KBM-7 (cell line): ENCODE measurements at places on chromosomes 4 and X.

- DNase-seq = no peak
Measured at GRCh38 chrX:68647156-68647957, at the start of gene STARD8. TSS of gene STARD8 (plus strand) at chrX:68647666. CDS start at chrX:68647883, 217 bp downstream.

DNA sequence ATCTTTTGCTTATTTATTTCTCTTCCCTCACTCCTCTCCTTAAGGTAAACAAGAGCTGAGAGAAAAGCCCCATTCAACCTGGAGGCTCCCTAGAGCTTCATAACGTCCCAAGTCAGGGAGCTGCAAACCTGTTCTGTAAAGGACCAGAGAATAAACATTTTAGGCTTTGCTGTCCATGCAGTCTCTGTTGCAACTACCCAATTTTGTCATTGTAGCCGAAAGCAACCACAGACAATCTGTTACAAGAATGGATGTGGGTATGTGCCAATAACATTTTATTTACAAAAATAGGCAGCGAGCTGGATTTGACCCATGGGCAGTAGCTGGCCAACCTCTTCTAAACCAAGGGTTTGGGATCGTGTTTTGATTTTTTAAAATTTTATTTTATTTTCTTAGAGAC lies 71.3 kb upstream of the TBL1X start:
- no peak for DNase-seq

GRCh38 chr4:67428819-67429218 lies 116.5 kb downstream of the CENPC start:
- DNase-seq = no peak

DNA sequence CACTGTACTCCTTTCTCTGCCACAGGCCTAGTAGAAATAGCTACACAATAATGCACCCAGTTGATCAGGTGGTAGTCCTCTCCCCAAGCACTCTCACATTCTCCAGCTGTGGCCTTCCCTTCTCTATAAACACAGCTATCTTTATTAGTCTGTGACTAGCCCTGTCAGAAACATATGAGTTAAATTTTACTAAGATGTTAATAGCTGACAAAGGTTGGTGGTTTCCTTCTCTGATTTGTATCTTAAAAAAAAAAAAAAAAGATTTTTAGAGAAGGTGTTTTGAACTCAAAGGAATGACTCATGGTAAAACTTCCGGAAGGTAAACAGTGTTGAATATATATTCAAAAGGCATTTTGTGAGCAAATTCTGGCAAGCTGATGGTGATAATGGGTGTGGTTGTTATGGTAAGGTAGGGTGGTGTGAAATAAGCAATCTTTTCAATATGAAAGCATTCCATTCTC lies 327.4 kb downstream of the PPP3CA start:
- no peak for DNase-seq

DNA sequence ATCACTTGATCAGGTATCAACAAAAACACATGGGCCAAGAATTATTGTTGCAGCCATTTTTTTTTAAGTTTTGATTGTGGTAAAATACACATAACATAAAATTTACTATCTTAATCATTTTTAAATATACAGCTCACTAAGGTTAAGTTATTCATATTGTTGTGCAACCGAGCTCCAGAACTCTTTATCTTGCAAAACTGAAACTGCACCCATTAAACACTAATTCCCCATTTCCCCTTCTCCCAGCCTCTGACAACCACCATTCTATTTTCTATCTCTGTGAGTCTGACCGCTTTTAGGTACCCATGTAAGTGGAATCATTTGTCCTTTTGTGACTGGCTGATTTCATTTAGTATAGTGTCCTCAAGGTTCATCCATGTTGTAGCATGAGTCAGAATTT lies 126.2 kb upstream of the NDP start:
- no peak for DNase-seq

DNA sequence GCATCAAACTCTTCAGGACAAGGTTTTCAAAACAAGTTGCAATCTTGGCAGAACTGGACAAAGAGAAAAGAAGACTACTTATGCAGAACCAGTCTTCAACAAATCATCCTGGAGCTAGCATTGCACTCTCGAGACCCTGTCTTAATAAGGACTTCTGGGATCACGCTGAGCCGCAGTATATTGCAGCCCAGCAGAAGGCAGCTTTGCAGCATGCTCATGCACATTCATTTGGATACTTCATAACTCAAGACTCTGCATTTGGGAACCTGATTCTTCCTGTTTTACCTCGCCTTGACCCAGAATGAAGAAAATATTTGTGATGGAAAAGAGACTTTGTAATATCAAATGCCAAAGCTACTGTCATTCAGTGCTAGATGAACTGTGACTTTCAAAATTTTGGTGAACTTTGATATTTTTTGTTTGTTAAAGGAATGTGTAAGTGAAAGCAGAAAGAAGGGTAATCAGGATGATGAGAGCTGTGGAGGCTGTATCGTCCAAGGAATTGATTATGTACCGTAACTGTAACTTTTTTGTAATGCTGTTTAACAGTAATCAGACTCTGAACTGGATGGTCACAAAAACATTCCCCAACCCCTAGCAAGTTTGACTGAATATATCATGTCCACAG lies 27.2 kb downstream of the HSPA4L start:
- no peak for DNase-seq

GRCh38 chr4:113236916-113237315 lies 187.5 kb downstream of the ANK2 start:
- no peak for DNase-seq

GRCh38 chr4:158371158-158371557 lies 150.5 kb upstream of the RXFP1 start:
- DNase-seq = no peak

DNA sequence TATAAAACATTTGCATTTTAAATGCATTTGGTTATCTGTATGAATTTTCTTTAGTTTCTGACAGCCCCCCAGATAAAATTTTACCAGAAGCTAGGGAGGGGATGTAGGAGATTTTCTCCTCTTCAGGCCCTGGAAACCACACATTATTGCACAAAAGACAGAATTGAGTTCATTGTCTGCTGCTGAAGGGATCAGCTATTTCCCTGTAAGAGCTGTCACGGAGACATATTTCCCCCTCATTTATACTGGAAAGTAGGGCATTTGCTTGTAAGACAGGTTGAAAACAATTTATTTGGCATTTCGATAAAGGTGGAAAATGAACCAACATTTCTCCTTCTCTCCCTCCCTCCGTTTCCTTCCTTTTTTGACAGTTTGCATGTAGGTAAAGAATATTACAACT lies 241.3 kb upstream of the LCORL start:
- DNase-seq = no peak

DNA sequence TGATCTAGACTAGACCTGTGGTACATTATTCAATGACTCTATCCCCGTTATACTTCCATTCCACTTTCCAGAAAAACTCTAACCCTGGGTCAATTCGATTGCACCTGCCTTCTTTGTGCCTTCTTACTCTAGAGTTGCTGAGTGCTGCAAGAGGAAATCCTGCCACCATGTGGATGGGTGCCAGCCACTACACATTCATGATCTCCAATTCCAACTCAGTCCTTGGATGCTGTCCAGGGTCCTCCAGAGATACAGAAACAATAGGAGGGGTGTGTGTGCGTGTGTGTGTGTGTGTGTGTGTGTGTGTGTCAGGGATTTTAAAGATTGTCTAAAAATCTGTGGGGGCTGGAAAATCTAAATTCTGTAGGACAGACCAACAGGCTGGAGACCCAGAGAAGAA lies 42.9 kb upstream of the INTS6L start:
- DNase-seq = peak; percentile 84

GRCh38 chr4:84151574-84151973 lies 347.5 kb downstream of the NKX6-1 start:
- DNase-seq = no peak

- DNase-seq = no peak
Measured at GRCh38 chrX:1105671-1106419, 106.6 kb downstream of the CRLF2 start.

GRCh38 chr4:31360786-31361185 lies 640.6 kb downstream of the PCDH7 start:
- DNase-seq = no peak

DNA sequence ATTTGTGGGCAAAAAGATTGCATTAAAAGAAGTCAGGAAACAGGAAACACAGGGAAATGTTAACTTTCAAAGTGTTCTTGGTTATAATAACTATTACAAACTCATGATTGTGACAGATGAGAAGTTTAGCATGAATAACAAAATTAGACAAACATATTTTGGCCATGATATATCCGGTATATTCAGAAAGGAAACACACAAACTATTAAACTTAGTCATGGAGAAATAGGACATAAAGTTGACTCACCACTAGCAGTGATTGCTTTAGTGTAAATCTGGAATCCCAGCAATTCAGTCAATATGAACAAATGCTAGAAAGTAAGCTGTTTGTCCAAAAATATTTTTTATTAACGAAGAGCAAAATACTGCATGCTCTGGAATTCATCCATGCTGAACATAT lies 1299.9 kb downstream of the C4orf33 start:
- DNase-seq = no peak

DNA sequence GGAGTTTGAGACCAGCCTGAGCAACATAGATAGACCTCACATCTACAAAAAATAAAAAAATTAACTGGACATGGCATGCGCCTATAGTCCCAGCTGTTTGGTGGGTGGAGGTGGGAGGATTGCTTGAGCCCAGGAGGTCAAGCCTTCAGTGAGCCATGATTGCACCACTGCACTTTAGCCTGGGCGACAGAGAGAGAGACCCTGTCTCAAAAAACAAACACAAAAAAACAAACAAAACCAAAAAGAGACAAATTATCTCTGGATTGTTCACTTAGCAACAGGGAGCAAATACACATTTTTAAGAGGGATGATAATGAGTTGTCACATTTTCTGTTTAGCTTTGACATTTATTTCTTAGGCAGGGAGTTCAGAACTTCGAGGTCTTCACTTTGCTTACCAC lies 155.4 kb downstream of the CEP135 start:
- DNase-seq = no peak

DNA sequence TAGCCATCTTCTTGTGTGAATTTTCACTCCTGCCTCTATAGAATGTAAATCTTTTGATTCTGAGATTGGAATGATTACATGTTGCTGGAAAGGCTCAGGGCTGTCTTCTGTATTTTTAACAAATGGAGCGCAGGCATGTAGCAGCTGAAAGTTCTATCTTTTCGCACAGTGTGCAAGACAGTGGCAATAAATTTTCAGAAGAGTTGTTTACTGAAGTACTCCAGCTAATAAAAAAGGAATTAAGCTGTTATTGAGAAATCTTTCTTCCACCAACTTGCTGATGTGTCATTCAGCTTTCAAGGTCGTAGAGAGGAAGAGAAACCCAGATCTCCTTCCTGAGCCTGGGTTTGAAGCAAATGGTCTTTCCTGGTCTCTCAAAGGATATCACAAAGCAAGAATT lies 122.0 kb upstream of the PUDP start:
- no peak for DNase-seq
